SK-N-MC (cell line): ENCODE measurements at places on chromosomes 7 and 10.

DNA sequence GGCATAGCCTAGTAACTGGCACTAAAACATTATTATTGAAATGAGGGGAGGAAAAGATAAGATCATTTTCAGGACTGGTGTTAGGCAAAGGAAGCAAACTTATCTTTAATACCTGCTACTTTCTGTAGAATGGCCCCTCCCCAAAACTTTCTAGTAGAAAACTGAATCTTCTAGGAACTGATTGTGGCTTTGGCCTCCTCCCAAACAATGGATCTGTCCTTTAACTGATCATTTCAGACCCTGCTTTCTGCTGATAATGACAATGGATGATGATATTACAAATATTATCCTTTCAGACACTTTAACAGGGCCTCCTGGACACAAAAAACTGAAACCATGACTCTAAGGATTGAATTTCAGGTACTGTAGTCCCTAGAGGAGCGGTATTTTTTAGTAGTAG lies 55.1 kb downstream of the EZH2 start:
- no peak for DNase-seq

DNA sequence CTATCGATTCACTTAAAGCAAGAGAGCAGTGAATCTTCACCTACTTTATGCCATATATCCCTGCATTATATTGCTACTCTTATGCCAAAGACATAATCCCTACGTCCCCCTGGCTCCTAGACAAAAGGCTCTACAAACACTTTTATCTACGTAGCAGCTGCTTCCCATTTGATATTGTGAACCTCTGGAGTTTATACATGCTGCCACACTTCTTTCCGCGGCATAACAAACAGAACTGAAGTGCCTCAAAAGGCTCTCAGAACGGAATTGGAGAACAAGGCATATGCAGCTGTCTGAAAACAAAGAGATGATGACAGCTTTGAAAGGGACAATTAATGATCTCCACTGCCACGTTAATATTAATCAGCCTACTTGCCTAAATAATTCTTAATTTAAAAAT lies 985.6 kb upstream of the LRRN3 start:
- DNase-seq = no peak

- DNase-seq = no peak
These were observed 28.8 kb downstream of the VIPR2 start for GRCh38 chr7:159115601-159116501.

DNA sequence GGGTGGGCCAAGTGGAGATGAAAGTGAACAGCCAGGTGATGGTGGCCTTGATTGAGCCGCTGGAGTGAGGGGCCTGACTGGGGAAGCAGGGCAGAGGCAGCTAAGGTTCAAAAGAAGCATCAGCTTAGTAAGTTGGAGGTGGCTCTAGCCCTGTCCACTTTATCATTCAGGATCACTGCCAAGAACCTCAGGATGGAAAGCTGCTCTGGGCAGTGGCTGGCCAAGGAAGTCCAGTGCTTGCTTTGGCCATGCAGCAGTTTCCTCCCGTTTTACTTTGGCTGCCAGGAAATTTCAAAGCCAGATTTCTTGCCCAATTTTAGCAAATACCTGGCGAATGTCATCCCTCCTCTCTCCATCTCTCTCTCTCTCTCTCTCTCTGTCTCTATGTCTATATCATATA lies 384.9 kb downstream of the PLXNA4 start:
- no peak for DNase-seq

- no peak for DNase-seq
These were observed 24.5 kb downstream of the ZEB1 start for GRCh38 chr10:31343551-31343950.

DNA sequence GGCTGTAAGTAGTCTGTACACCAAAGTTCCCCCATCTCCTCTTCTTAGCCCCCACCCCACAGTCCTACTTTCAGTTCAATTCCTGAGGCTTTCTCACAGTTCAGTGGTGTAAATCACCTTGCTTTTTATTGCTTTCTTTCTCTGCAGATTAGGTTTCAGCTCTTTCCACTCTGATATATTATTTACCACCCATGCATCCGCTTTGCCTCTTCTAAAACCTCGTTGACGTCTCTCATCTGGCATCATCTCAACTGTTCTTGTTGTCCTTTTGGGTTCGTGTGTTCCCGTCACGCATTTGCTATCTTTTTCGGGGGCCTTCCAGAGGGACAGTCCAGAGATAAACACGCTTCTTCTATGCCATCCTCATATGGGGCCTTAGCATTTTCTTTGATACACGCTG lies 597.9 kb upstream of the DPP6 start:
- no peak for DNase-seq

- DNase-seq = no peak
These were observed 81.9 kb downstream of the NPTX2 start for GRCh38 chr7:98698976-98699375.

GRCh38 chr10:27564880-27565279 lies 60.8 kb downstream of the RAB18 start:
- no peak for DNase-seq

DNA sequence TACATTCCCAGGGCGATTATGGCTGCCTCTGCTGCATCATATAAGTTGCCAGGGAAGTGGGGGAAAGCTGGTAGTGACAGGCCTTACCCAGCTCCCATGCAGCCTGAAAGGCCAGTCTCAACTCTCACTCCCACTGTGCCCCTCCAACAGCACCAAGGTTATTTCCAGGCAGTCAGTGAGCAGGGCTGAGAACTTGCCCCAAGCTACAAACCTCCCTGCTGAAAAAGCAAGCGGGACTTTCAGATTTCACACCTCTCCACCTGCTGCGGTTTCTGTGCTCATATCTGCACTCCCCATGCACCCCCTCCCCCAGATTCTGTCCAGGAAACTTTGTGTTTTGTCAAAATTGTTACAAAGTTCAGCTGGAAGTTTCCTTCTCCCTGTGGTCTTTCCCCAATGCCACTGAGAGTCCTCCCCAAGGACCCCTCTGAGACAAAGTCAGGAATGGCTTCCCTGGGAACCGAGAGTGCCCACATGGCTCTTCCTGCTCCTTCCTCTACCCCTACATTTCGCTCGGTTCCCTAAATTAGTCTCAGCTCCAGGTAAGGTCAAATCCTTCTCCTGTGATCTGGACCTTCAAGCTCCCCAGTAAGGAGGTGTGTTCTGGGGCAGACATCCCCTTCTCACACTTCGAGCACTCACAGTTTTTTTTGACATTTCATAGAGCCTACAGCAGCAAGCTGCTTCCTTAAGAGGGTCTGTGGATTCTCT lies 25.3 kb upstream of the WNT2 start:
- DNase-seq = no peak

GRCh38 chr7:37218956-37219355 lies 229.7 kb downstream of the ELMO1 start:
- no peak for DNase-seq

DNA sequence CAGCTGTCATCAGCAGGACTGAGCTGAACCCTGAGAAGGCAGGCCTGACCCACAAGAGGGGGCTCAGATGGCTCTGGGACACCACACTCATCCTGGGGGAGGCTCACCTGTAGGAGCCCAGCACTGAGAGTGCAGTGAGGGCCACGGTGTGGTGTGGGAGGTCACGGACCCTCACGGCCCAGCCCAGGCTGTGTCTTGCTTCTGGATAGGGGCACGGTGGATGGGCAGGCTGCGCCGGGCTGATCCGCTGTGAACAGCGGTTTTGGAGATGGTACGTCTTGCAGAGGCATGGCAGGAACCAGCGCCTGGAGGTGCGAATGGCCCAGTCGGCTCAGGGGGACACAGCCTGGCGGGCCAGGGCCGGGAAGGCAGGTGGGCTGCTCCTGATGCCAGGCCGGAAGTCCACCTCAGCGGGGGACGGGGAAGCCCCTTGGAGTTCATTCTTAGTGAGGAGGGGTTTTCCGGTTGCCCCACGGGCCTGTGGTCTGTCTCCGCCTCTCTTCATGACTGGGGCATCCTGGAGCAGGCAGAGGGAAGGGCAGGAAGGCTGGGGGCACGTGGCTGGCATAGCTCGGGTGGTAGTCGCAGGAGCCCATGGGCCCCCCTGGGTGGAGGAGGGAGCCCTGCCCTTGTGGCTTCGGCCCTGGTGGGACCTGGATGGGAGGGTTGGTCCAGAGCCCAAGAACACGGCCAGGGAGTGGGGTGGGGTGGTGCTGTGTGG lies 112.5 kb downstream of the UNCX start:
- no peak for DNase-seq

DNA sequence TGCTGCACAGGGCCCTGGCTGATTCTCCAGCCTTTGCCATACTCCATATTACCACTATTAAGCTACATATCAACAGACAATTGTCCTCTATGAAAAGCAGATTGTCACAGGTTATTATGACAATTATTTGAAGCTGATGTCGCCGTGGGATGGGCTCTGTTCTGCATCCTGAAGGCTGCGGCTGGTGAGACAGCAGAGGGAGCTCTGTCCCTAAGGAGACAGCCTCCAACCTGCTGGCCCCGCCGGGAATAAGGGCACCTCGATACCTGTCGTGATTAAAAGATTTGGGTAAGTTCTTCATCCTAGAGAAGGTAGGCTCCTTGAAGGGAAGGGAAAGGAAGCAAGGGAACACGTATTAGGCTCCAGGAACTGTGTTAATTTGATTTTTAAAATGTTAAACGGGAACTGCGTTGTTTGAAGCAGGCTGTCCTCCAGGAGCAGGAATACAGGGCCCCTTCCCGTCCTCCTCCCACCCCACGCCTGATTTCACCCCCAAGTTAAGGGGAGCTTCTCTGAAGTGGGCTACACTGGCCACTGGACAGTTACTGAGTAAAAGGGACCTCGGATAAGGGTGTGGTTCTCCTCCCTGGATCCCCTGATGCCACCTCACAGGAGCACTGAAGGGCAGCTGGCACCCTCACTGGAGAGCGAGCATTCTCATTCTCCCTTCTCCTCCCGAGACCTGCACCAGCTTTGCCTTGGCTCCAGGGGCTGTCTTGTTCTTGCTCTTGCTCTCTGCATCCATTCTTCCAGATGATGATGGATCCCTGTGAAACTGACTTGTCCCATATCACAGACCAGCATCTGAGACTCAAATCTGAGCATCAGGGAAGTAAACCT lies 11.8 kb upstream of the TIAL1 start:
- DNase-seq = no peak

GRCh38 chr10:76628801-76629200 lies 1008.8 kb downstream of the KCNMA1 start:
- DNase-seq = no peak

DNA sequence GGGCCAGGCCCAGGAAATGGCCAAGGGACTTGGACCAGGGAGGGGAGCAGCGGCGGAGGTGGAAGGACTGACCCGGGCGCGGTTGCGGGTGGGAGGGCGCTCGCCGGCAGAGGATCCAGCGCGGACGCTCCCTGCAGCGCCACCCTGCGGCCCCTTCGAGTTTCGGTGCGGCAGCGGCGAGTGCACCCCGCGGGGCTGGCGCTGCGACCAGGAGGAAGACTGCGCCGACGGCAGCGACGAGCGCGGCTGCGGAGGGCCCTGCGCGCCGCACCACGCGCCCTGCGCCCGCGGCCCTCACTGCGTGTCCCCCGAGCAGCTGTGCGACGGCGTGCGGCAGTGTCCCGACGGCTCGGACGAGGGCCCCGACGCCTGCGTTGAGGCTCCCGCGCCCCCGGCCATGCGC lies 16.8 kb upstream of the ZNF467 start:
- DNase-seq = no peak

DNA sequence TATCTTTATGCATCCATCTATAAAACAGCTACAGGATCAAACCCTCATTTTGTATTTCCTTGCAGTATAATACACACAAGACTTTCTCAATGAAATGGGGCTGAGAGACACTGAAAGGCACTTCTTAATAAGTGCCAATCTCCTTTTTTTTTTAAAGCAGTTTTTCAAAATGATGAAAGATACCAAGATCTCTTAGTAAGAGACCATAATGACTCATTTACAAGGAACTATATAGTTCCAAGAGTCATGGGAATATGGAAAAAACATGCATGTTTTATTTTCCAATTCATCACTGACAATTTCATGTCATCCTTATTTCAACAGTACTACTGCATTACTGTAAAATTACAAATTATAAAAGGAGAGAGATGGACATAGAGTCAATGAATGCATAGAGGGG lies 973.7 kb downstream of the GATA3 start:
- DNase-seq = no peak

DNA sequence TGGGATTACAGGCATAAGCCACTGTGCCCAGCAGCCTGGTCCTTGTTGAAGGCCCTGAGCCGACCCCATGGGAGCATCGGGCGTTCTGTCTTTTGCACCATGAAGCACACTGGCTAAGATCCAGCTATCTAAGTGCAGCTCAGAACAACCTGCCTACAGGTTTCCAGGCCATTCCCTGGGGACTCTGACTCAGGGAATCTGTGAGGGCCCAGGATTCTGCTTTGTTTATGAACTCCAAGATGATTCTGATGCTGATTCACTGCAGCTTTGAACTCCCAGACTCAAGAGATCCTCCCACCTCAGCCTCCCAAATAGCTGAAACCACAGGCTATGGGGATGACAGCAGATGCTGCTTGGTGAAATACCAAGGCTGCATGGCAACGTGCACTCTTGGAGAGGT lies 30.2 kb downstream of the NPTX2 start:
- no peak for DNase-seq

GRCh38 chr7:97798046-97799019 lies 66.4 kb downstream of the TAC1 start:
- DNase-seq = no peak

GRCh38 chr10:53601260-53601875 lies 828.8 kb upstream of the MBL2 start:
- peak; percentile 2 for DNase-seq

- no peak for DNase-seq
These were observed 4.1 kb downstream of the MINPP1 start for GRCh38 chr10:87508837-87509236.

- DNase-seq = no peak
These were observed 256.4 kb upstream of the PHYHIPL start for GRCh38 chr10:58919927-58920654.

DNA sequence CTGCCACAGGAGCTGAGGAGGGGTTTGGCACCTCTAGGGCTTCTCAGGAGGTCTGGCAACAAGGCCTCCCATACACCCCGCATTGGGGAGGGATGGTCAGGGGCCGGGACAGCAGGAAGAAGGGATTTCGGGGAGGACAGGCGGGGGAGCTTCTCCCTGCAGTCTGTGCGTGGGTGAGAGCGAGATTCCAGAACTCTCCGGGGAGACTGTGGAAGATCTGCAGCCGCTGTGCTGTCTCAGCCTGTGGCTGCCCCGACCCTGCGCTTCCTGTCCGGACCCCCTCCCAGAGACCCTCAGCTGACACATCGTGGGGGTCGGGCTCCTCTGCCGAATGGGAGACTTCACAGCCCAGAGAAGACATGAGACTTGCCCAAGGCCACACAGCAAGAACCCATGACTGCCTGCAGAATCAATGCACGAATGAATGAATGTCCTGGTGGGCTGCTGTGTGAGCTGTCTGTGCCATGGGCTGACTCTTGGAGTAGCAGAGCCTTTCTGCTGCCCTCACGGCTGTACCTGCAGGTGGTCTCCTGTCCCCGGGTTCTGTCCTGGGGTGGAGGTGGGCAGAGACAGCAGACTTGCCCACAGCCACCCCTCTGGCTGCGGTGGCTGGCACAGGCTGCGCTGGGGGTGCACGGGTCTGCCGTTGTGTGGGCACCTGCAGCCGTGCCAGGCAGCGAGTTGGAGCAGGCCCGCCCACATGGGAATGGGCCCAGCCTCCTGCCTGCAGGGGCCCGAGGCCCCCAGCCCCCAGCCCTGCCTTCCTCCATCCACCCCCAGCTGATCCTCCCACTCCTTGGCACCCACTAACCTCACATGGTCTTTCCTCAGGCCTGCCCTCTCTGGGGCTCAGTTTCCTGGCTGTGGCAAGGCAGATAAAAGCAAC lies 16.3 kb upstream of the LFNG start:
- no peak for DNase-seq

GRCh38 chr7:75565132-75565837 lies 73.2 kb downstream of the SPDYE5 start:
- DNase-seq = no peak
